Choroid plexus epithelial cell (primary cell): ENCODE measurements at places on chromosomes 16 and 17.

DNA sequence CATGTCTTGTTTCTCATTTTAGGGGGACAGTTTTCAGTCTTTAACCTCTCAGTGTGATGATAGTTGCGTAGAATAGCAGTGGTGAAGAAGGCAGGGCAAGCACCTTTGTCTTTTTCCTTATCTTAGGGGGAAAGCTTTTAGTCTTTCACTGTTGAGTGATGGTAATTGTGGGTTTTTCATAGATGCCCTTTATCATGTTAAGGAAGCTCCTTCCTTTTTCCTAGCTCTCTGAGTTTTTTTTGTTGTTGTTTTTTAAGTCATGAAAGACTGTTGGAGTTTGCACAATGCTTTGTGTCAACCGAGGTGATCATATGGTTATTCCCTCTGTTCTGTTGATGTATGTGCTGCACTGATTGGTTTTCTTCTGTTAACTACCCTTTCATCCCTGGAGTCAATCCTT, 15.7 kb downstream of the NOL11 start:
- DNase-seq = no peak

- no peak for DNase-seq
Measured at GRCh38 chr16:17365211-17365541, 105.6 kb downstream of the XYLT1 start.

GRCh38 chr16:4062212-4062802, 53.9 kb downstream of the ADCY9 start:
- no peak for DNase-seq

DNA sequence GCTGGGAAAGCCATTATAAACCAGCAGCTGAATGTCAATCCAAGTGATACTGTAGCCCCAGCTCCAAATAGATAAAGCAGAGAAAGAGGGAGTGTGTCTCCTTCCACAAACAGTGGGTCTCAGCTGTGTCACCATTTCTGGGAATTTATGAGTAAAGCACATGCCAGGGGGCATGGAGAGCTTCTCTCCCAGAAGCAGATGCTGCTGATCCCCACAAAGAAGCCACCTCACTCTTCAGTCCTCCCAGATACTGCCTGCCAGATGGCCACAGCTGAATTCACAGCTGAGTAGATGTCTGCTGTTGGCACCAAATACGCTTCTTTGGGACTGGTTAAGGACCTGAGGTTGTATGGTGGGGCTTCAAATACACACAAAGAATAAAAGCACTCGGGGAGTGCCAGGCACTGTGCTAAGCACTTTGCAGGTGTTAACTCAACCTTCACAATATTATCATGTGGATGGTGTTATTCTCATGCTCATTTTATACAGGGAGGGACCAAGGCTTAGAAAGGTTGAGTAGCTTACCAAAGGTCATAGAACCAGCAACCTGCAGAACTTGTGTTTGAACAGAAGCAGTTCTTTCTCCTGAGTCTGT, 298.3 kb downstream of the CDH11 start:
- DNase-seq = no peak

GRCh38 chr16:85114909-85115567, 2.8 kb upstream of the CIBAR2 start:
- peak; percentile 88 for DNase-seq

GRCh38 chr17:44219616-44220212, at the start of gene UBTF:
Gene UBTF, minus strand, starts transcription at chr17:44219675. Its CDS starts 1,446 bp downstream, at chr17:44218229.
- DNase-seq = peak; percentile 74

GRCh38 chr16:67563708-67564468, 1.6 kb downstream of the CTCF start:
- DNase-seq = peak; percentile 87

DNA sequence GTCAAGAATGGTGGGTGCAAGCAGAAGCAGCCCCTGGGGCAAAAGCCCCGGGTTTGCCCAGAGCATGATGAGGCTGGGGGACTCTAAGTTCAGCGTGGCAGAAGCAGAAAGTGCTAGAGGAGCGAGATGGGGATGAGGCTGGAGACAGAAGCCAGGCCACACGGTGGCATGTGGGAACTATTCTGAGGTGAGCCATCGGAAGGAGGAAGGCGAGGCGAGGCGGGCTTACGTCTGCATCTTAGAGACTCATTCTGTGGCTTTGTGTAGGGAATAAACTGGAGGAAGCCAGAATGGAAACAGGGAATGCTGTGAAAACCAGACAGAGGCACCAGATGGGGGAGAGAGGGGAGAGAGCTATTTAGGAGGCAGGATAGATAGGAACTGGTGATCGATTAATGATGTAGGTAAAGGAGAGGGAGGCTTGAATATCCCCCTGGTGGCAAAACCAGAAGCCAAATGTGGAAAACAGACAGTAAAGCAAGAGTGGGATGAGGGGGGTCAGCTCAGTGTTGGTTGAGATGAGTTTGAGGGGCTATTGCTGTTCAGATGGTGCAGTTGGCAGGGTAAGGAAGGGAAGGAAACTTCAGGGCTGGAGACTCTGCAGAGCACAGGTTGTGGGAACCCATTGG, 3.1 kb upstream of the TNFSF13 start:
- DNase-seq = no peak

DNA sequence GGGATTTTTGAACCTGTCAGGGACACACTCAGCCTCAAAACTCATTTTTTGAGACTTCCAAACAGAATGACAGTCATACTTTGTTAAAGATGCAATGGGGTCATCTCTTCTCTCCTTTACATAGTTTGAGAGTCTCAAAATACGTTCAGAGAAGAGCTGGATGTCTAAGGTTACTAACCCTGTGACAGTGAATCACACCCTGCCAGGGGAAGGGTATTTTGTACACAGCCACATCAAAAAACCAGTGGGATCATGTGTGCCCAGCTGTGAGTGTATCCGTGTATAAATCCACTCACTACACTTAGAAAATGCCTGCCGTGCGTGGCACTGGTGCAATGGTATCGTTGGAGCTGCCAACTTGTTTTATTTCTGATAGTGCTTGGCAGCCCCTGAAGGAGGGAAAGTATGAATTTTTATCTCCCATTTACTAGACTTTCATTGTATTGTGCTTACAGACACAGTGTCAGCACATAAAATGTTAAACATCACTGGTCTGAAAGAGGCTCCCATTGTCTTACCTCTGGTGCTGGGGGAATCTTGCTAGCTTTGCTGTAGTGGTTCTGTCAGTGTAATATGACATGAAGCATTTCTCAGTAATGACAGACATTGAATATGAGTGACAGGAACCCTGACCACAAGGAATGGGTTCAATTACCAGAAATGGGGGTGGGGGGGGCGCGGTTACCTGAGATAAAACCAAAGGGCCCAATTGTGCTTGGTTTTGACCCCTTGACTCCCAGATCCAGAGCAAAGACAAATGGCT, 256.3 kb downstream of the FTO start:
- DNase-seq = no peak

DNA sequence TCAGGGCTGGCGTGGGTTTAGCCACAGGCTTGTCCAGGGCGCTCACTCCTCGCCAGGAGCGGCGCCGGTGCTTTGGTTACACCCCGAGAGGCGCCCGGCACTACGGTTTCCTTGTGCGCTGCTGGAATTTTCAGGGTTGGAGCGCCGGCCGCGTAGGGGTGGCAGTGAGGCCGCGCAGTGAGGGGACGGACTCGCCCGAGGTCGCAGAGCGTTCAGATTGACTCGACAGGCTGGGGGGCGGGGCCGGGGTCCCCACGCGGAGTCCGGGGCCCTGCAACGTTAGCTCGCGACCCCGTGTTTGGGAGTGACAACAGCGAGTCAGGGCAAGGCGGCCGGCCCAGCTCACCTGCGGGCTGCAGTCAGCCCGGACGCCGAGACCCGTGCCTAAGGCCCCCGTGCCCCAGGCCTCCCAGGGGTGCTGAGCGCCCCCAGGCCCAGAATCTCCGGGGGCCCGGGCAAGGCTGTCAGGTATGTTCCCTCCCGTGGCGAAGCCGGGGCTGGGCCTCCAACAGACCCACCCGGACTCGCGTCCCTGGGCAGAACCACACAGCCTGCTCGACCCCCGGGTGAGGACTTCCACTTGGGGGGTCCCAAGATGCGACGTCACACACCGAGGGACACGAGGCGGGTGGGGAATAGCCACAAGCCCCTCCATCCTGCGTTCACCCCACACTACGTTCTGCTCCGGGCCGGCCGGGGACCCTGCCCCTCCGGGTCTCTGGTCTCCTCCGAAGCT, 1.3 kb upstream of the ACTG1 start:
- DNase-seq = peak; percentile 82

- no peak for DNase-seq
Measured at GRCh38 chr17:67276075-67276474, 31.1 kb upstream of the HELZ start.

DNA sequence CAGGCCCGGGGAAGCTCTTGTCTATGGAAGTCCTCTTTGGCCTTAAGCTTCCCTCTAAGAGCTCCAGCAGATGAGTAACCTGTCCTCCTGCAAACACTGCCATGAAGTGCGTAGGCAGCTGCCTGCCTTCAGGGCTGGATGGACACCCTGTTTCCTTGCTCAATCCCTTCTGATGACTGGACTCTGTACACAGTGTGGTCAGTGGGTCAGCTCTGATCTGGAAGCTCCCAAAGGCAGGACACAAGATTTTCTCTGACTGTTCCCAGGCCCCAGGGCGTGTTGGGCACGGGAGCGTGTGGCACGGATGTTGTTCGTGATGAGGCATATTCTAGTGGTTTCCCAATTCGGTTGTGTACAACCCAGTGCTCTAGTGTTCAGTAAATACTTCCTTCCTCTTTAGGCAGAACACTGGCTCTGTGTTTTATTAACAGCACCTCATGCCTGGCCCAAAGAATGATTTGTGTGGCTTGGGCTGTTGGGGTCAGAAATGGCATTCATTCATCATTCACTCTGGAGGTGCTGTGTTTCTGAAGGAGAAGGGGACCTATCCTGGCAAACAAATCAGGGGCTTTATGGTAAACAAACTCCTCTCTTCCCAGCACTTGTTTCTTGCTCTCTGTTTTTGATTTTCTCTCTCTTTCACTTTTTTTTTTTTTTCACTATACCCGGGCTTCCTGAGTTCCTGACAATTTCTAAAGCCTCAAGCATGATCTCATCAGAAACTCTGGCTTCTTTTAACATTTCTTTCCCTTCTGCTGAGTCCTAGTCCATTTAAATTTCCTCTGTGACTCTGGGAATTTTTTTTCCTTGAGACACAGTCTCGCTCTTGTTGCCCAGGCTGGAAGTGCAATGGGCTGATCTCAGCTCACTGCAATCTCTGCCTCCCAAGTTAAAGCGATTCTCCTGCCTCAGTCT, 12.0 kb upstream of the RNF157 start:
- DNase-seq = peak; percentile 89

DNA sequence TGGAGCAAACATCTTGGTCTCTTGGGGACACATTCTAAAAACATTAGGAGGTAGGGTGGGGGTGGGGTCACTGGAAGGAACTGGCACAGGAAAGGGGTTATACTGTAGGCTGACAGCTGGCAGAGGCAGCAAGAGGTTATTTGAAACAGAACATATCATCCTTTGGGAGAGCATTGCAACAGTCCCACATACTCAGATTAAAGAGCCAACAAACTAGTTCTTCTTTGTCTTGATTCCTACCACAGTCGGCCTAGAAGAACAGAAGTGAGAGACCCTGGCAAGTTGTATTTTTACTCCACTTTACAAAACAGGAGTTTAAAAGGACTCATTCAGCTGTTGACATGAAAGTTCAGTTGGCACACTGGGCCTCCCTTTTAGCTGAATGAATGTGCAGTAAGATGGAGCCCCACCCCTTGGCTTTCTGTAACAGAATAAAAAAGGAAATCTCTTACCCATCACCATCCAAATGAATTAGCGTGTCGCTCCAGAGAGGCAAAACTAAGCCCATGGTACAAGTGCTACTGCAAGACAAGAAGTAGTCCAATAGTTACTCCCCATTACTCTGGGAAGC, 54.6 kb upstream of the CORO6 start:
- peak; percentile 70 for DNase-seq

- DNase-seq = no peak
Measured at GRCh38 chr16:2439598-2439997, 10.4 kb downstream of the CCNF start.

GRCh38 chr17:65677932-65678331, 116.5 kb upstream of the AXIN2 start:
- DNase-seq = peak; percentile 28

- no peak for DNase-seq
Measured at GRCh38 chr17:30975042-30975820, 4.4 kb downstream of the RNF135 start.

GRCh38 chr17:1011760-1012735, 15.1 kb downstream of the TIMM22 start:
- DNase-seq = no peak

- no peak for DNase-seq
Measured at GRCh38 chr16:70615945-70616344, 30.4 kb upstream of the IL34 start.

DNA sequence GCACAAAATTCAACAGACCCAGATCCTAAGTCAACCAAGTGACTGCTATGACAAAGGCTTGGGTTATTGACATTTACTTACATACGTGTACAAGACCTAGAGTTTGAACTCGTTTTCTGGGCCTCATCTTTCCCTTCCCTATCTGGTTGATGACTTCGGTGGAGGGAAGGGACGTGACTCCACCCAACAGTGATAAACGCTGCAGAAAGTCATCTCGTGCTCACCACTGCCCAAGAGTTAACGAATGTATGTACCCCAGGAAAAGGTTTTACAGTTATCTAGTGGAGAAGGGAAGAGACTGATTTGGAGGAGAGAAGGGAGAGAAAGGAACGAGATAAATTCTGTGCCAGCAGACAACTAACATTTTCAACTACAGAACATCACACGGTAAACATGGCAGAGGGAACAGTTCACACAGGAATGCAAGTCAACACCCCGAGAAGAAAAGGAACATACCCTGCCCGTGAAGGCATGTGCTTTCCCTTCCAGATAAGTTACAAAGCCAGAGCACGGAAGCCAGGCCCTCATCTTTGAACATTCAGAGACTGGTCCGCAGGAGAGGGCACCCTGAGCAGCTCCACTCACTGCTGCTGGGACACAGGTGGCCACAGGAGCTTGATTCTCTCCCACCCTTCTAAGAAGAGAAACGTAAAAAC, 13.9 kb upstream of the CYTH1 start:
- no peak for DNase-seq

- no peak for DNase-seq
Measured at GRCh38 chr16:85729452-85730185, 21.3 kb downstream of the C16orf74 start.

- no peak for DNase-seq
Measured at GRCh38 chr17:68221786-68222185, 26.1 kb upstream of the AMZ2 start.

DNA sequence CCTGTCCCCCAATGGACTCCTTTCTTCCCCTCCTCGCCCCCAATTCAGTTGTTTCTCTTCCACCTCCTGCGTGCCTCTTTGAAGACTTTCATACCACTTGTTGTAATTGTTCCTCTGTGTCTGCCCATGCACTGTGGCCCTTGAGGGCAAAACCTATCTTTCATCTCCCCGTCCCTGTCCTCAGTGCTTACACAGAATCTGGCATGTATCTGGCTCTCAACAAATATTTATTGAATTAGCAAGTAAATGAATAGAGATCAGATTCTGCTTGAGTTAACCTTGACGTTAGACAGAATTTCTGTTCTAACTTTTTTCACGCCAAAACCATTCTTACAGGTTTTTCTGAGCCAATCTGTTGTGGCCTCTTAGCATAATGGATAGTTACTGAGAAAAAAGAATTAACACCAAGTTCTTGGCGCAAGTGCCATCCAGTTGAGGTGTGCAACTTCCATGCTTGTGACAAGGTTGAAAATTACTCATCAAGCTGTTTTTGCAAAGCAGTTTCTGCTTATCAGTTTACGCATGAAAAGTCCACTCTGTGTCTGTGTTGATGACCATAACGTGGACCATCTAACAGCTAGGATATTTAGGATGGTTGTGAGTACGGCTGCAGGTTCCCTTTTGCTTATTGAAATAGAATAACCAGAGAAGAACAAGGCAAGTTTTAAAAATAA, 215.1 kb downstream of the PRKCA start:
- DNase-seq = no peak
